ENCODE measurements at places on chromosomes 12 and 14. TPM values are rescaled to one million over a fixed set of nuclear protein-coding genes. Genes with fewer than 3 reads are reported as not detected.

LTBP2 gene
- total RNA-seq: 151 TPM

ITPK1 gene
- 132 TPM for total RNA-seq

DNA sequence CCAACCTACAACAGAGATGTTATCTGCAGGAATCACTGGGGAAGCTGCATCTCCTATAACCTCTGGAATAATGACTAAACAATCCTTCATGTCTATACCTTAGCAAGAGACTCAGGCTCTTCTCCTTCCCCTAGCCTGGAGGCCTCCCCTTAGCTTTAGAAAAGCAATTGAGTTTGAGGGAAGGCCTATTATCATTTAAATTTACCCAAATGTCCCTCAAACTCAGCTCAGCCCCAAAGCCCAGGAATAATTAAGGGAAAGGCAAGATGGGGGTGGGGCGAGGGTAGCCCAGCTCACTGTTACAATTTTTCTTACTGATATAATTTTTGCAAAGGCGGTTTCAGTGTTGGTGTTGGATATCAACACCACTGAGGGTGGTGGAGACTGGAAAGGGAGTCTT is 151.4 kb upstream of the EEA1 start:
- no peaks in the 10 kb centered on the region for H3K4me1 ChIP-seq
- DNase-seq: no peak
- H3K36me3 ChIP-seq: no peaks in the 10 kb centered on the region
- H3K4me3 ChIP-seq: no peak overlapping the region
- H3K27ac ChIP-seq: no peak overlapping the region

DNA sequence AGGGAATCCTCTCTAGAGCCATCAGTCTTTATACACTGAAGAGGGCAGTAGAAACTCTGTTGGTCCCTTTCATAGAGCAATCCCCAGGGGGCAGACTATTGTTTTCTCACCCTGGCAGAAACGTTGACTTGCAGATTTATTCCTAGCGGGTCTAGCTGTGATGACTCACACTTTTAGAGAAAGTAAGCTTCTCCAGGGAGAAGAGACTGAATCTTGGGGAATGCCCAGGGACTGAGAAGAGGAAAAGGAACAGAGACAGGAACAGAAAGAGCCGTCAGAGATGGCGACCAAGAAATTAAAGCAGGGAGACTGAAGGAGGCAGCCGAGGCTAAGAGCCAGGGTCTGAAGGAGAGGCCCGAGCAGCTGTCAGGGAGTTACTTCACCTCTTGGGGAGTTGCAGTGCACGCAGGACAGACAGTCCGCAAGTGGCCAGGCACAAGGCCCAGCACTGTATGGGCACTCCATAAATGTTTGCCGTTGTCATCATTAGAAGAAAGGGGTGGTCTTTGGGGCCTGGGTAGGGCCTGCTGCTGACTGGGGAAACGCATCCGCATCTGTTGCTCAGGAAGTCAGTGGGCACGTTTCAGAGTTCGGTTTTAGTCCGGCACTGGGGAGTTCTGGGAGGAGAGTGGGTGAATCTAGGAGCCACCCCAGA is 13.0 kb downstream of the PLEKHG6 start:
- peaks cover 66% of the 10 kb centered on the region for H3K4me1 ChIP-seq
- H3K27ac ChIP-seq: peak overlapping the region; percentile 74
- peaks cover 17% of the 10 kb centered on the region for H3K36me3 ChIP-seq
- no peaks in the 10 kb centered on the region for H3K27me3 ChIP-seq
- DNase-seq: no peak
- peak overlapping the region; percentile 4 for H3K4me3 ChIP-seq

GRCh38 chr12:89069431-89069830 is 282.9 kb downstream of the DUSP6 start:
- H3K36me3 ChIP-seq: no peaks in the 10 kb centered on the region
- DNase-seq: no peak
- H3K27ac ChIP-seq: no peak overlapping the region
- H3K27me3 ChIP-seq: no peaks in the 10 kb centered on the region
- H3K4me1 ChIP-seq: no peaks in the 10 kb centered on the region

DNA sequence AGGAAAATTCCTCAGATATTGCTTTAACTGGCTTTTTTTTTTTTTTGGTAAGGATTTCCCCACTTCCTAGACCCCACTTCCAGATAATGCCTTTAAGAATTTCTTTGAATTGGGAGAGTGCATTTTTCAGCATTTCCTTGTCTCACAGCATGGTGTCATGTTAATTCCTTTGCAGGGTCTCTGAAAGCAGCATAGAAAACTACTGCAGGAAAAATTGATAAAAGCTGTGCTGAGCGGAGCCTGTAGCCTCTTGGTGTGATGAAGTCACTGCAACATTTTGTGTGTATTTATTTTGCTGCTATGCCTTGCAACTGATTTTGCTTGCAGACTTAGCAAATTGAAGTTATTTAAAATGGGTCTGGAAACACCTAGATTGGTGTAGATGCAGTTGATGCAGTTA is 2.7 kb downstream of the ANO4 start:
- no peaks in the 10 kb centered on the region for H3K27me3 ChIP-seq
- no peaks in the 10 kb centered on the region for H3K36me3 ChIP-seq
- no peak overlapping the region for H3K4me3 ChIP-seq
- DNase-seq: no peak
- peaks cover 5% of the 10 kb centered on the region for H3K4me1 ChIP-seq

DNA sequence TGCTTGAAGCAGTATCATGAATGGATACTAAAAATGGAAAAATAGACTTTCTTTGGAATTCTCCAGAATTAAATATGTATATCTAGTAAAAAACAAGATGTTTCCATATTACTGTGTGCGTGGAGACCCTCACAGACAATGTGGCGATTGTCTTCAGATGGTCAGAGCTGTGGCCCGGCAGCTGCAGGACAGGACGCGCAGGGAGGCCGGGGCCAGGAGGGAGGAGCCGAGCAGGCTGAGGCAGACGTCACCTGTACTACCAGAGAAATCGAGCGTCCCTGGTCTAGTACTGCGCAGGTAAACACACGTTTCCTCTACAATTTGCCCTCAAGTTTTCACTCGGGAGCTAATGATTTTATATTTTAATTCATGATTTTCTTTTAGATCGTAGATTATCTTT is 22.8 kb downstream of the DDX51 start:
- no peak for DNase-seq
- H3K4me3 ChIP-seq: no peak overlapping the region
- no peaks in the 10 kb centered on the region for H3K27me3 ChIP-seq
- no peak overlapping the region for H3K27ac ChIP-seq
- peaks cover 19% of the 10 kb centered on the region for H3K36me3 ChIP-seq

GRCh38 chr12:13586361-13586760 is 389.8 kb downstream of the EMP1 start:
- no peak overlapping the region for H3K4me3 ChIP-seq
- H3K4me1 ChIP-seq: no peaks in the 10 kb centered on the region
- no peaks in the 10 kb centered on the region for H3K36me3 ChIP-seq
- no peaks in the 10 kb centered on the region for H3K27me3 ChIP-seq
- DNase-seq: no peak

GRCh38 chr12:125189015-125189414 is 123.8 kb downstream of the AACS start:
- no peak for DNase-seq
- H3K4me1 ChIP-seq: peaks cover 32% of the 10 kb centered on the region
